ENCODE measurements at places on chromosomes 2 and 18.

DNA sequence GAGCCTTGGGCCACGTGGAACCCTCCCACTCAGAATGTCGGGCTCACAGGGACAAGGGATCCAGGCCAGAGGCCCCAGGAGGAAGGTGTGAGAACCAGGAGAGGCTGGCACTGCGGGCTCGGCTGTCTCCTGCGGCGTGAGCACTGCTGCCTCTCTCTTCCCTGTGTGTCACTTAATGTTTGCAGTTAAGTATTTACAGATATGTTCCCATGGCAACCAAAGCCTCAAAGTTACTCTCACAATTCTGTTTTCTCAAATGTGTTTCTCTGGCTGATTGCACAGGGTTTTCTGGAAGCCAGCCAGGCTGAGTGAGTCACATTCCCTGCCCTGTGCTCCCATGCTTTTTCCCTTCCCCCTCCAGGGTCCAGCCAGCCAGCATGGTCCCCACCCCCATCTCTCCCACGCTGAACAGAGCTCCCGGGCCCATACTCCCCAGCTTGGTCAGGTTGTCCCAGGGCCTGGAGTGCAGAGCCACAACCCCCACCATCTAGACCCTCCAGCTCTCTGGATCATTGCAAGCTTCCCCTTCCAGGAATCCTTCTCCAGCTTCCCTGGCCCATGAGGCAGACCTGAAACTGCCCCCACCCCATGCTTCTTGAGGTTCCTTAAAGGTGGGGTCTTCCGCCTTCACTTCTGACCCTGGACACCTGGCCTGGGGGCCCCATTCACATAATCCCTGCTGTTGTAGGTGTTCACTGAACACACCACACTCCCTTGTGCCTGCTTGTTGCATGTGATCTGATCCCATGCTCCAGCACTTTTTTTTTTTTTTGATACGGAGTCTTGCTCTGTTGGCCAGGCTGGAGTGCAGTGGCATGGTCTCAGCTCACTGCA is 265.9 kb downstream of the CELF4 start:
- DNase-seq = peak; percentile 94

DNA sequence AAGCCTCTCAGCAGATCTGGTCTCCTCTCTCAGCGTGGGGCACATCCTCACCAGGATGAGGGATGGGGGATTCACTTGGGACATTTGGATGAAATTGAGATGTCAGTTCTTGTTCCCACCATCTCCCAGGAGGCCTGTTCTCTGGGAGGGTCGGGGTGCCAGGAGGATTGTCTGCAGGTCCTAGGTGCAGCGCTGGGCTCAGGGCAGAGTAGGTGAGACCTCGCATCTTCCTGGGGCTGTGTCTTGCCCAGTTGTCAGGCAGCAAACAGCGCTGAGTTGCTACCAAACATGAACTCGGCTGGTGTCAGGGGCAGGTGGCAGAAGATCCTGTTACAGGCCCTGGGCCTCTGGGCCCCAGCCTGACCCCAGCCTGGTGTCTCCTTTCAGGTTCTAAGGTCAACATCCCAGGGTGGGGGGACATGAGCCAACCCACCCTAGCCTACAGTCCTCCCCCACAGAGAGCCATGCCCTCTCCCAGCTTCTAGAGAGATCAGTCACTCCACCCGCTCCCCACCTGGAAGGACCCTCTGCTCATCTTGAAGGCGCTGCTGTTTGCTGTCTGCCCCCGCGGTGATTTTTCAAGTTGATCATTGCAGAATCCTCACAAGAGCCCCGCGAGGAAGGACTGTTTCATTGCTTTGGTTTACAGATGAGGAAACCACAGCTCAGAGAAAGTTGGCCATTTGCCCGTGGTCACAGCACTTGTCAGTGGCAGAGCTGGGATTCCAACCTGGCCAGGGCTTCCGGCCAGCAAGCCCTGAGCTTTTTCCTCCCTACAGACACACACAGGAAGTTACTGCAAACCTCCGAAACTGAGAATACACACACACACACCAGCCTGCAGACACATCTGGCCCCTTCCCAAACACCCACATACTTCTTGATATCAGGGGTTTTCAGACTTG is 83.9 kb downstream of the STPG4 start:
- DNase-seq = peak; percentile 98

DNA sequence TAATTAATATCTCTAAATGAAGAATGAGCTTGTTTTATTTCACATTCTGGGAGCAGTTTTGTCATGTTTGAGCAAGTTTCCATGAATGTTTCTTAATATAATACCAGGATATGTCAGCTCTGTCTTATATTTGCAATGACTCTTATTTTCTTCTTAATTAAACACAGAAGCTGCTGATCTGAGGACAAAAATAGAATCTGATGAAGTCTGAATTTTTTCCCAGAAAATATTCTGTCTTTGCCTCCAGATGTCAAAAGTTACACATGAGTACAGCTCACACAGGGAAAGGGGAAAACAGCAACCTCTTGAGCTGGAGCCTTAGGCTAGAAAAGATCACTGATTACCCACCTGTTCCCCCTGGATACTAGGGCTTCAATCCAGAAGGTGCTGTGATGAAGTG is 606.6 kb upstream of the SYT4 start:
- DNase-seq = no peak

DNA sequence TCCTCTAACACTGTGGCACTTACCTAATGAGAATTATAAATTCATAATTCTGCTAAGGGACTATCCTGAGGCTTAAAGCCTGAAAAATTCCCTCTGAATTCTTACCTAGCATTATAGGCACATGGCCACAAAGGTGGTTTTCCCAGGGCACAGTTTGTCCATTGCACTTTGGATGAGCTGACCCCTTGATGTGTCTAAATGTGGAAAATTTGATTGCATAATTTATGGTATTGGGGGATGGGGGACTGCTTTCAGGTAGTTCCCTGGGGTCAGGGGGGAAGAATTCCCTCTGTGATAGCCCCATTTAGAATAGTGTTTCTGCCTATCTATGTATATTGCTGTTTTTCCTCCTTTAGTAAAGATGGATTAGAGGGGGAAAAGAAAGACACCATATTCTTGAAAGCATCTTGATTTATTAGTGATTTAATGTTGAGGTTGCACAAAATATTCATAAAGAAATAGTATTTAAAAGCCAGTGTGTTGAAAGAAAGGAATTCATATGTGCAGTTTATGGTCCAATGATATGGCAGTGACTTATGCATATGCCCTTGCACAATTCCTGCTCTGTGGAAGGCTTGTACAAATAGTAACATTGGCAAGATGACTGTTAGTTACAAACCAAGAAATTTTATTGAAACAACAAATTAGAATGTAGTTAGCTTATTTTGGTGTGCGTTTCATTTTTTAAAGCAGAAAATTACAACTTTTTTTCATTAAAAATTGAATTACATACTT is 8.7 kb upstream of the HTR2B start:
- no peak for DNase-seq

DNA sequence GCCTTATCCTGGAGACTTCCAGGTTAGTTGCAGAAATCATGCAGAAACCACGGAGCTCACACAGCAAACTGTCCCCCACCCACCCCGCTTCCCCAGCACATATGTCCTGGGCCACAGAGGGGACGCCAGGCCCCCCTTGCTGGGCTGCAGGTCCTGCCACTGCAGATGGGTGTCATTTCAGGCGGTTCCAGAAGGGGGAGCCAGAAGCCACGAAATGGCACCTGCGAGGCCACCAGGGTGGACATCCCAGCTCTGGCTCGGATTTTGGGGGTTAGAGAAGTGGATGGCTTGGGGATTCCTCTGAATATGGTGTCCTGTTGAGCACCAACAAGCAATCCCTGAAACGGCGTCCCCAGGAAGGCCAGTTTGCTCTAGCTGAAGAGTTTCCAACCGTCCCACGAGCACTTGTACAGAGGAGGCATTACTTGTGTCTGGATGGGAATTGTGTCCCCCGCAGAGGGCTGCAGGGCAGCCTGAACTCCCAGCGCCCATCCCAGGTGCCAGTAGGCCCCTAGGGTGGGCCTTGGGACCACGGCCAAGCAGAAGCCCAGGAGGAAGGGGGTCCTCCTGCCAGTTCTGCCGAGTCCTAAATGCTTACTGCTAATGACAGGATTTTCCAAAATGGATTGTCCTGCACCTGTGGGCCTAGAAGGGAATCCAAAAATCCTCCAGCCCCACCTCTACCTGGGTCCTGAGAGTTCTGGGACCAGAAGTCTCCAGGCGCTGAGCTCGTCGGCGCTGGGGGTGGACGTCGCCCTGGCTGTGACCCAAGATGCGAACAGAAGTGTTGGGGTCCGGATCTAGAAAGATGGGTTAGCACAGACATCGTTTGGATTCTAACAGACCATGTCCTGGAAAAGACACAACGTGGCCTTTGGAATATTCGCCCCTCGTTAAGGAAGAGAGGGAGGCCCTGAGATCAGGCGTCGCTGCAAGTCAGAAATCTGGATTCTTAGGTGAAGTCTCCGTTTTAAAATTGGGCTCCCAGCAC is 14.6 kb upstream of the NFATC1 start:
- DNase-seq = peak; percentile 22

DNA sequence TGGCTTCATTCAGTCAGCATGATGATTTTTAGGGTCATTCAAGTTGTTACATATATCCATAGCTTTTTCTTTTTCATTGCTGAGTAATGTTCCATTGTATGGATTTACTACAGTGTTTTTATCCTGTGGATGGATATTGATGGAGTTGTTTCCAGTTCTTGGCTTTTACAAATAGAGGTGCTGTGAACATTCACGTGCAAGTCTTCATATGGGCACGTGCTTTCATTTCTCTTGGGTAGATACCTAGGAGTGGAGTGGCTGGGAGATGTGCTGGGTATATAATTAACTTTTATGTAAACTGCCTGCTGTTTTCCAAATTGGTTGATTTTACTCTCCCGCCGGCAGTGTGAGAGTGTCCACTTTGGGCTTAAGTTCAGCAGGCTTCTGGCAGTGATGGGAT is 16.5 kb downstream of the AGAP1 start:
- DNase-seq = no peak

GRCh38 chr2:202208526-202208925 is 29.9 kb downstream of the SUMO1 start:
- no peak for DNase-seq

DNA sequence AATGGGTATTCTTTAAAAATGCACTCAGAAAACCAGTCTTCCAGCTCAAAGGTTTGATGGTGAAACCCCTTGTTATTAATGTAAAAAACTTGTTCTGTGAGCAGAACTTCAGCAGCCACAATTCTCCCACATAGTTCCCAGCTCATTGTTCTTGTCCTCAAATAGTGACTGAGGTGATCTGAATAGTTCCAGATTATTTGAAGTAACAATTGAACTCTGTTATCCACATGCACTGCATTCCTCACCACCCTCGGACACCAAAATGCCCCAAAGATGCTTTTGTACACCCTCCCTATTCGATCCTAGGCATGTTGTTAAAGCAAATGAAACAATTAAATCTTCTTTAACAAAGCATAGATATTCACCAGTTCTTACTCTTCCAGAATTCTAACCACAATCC is 2186.8 kb upstream of the CELF4 start:
- no peak for DNase-seq

- no peak for DNase-seq
These were observed 308.5 kb upstream of the HNMT start for GRCh38 chr2:137655814-137656213.

GRCh38 chr2:96710985-96711384 is 28.9 kb downstream of the LMAN2L start:
- no peak for DNase-seq

GRCh38 chr18:154151-154550 is 4.2 kb upstream of the USP14 start:
- no peak for DNase-seq

DNA sequence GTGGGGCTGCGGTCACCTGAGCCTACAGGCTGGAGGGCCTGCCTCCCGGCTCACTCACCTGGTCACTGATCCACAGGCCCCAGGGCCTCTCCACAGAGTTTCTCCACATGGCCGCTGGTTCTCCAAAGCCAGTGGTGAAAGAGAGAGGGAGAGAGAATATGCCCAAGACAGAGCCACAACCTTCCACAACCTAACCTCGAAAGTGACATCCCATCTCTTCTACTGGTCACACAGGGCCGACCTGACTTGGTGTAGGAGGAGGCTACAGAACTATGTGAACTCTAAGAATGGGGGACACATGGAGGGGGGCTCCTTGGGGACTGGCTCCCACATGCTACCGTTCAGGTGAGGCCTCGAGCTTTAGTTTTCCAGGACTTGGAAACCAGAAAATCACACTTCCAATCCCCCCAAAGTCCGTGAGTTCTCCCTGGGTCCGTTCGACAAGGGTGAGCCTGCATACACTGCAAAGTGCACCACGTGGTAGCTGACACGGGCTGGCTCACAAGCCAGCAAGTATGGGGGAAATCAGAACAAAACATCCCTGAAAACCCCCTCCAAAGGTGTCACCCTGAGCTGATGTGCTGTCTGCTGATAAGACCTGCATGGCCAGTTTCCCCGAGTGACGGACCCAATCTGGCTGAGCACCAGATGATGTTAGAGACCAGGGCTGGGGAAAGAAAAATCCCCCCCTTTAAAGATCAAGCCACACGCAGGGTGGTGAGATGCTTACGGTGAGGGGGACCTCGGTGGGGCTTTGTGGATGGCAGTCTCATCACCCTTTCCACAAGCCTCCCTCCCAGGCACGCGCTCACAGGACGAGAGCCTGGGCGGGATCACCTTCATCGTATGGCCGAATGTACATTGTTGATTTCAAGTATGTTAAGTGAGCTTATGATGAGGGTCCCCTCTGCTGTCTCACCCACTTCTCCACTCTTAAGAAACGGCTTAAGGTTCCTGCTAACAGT is 54.2 kb upstream of the SEMA4C start:
- DNase-seq = no peak

DNA sequence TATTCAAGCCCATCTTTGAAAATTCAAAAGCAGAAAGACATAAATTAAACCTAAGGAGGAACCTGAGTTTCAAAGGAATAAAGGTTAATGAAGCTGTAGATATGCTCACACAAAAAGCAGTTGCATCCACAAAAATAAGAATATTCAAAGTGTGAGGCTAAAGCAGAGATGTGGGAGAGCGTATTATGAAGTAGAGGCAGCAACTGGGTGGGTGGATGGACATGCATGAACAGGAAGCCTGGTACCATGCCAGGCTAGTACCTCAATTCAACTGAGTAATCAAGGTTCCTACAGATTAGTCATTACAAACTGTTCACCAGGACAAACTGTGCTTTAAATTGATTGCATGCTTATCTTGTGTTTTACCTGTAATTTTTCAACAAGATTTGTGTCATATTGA is 330.0 kb upstream of the PKDCC start:
- DNase-seq = no peak

- DNase-seq = no peak
These were observed 130.6 kb upstream of the CBLN2 start for GRCh38 chr18:72674710-72675109.

DNA sequence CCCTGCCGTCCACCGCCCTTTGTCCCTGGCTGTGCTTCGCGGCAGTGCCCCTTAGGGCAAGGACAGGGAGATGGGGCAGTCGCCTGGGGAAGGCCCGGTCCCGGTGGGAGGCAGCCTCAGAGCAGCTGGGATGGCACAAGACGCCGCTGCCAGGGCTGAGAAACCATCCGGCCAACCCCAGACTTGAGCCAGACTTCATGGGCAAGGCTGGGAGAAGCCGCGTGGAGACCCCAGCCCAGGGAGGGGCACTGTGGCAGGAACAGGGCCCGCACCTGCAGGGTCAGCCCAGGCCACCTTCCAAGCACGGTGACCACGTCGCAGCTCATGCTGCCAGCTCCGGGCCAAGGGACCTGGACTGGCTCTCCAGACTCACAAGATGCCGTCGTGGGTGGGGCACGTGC is 84.0 kb downstream of the NFATC1 start:
- no peak for DNase-seq

GRCh38 chr2:60958800-60959199 is 58.7 kb upstream of the PEX13 start:
- peak; percentile 67 for DNase-seq

- DNase-seq = no peak
These were observed 40.7 kb upstream of the TEX51 start for GRCh38 chr2:126858013-126858412.

Data from HT1080 (cell line).